ENCODE measurements at places on chromosomes 1 and 21.

DNA sequence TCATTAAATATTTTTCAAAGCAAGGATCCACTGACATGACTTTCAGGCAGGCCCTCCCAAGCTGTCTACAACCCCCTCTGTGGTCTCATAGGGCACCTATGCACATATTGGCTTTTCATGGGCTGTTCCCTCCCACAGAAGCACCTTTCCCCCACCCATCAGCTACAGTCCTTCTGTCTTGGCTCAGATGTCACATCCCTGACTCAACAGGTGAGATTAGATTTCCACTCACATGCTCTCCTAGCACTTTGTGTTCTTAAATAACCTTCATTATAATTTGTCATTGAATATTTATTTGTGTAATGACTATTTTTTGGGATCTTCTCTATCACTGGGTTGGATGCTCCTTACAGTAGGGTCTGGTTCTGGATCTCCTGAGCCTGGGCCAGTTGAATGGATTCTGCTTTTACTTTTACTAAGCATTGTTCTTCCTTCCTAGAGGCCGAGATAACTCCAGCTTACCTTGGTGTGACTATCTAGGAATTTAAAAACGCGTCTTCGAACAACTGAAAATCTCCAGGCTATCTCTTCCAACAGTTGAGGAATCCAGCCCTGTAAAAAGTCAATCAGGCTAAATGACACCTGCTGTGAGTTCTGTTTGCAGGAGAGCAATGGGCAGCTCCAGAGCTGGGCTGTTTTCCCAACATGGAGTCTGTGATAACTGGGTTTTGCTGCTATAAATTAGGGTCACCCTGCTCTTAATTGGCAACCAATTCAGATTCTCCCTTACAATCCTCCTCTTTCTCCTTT lies 16.2 kb downstream of the ROR1 start:
- DNase-seq: no peak

- DNase-seq: no peak
These were observed 2.5 kb downstream of the PRKACB start for GRCh38 chr1:84146411-84147032.

DNA sequence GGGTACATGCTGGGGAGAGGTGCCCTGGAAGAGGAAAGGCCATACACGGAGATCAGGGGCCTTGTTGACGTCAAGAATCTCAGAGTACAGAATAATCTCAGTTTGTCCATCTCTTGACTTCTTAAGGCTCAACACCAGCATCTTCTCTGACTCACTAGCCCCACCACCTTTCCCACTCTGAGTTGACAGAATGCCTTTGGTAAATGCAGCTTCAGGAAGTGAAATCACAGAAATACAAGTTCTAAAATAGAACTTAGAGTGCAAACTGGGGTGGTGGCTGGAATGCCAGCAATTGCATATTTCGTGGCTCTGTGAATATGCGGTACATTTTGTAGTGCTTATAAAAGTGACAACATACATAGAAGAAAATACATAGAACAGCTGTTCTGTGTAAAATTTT lies 1.6 kb downstream of the COG2 start:
- no peak for DNase-seq

DNA sequence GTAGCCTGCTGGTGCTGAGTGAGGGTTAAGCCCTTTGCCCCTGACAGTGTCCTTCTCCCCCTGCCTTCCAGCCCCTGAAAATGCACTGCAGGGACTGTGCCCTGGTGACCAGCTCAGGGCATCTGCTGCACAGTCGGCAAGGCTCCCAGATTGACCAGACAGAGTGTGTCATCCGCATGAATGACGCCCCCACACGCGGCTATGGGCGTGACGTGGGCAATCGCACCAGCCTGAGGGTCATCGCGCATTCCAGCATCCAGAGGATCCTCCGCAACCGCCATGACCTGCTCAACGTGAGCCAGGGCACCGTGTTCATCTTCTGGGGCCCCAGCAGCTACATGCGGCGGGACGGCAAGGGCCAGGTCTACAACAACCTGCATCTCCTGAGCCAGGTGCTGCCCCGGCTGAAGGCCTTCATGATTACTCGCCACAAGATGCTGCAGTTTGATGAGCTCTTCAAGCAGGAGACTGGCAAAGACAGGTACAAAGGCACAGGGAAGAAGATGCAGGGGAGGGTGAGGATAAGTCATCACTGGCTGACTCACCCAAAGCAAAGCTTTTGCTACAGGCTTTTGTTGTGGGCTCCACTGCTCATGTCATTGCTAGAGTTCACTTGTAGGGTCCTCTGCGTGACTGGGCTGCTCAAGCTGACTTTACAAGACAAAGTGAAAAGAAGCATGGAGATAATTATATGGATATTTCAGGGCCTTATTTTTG lies 174.9 kb downstream of the PIGK start:
- no peak for DNase-seq

DNA sequence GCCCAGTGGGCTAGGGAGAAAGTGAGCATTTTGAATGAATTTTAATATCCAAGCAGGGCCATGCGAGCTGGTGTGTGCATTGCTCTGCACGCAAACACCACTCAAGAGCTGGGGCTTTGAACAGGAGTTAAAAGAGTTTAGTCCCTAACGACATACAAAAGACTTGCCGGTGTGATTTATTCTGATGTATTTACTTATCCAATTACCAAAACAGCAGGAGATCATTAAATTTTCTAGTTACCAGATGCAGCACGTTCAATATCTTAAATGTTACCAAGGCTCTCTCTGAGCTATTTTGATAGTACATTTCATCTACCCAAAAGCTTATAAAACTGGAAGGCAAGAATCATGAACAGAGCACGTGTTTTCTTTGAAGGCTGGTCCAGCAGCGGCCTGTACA lies 30.0 kb upstream of the DMRTA2 start:
- DNase-seq: no peak

DNA sequence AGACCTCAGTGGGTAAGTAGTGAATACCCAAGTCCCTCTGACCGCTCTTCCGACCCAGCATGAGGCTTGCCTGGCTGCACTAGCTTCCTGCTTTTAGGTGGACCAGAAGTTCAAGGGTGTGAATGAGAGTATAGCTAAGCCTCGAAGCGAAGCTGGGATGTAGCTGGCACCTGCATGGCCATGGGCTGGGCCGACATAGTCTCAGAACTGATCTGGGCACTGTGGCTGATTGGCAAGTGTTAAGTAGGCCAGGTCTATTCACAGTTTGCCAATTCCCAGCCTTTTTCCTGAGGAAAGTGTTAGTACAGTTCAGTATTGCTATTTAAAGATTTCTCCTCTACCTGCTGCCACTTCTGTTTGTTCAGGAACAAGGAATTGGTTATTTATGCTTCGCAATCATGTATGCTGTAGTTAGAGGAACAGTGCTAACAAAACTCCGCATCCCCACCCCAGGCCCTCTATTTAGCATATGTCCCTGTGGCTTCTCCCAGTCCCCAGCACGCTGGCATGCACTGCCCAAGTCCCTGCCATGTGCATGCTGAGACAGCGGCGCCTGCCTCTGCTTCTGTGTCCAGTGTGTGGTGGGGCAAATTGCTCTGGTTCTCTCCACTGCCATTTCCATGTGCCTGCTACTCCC lies 16.3 kb downstream of the SPATA46 start:
- DNase-seq: no peak

GRCh38 chr1:198165927-198166647 lies 9.3 kb downstream of the NEK7 start:
- no peak for DNase-seq

- DNase-seq: no peak
These were observed 556 bp downstream of the MECR start for GRCh38 chr1:29230204-29230552.

DNA sequence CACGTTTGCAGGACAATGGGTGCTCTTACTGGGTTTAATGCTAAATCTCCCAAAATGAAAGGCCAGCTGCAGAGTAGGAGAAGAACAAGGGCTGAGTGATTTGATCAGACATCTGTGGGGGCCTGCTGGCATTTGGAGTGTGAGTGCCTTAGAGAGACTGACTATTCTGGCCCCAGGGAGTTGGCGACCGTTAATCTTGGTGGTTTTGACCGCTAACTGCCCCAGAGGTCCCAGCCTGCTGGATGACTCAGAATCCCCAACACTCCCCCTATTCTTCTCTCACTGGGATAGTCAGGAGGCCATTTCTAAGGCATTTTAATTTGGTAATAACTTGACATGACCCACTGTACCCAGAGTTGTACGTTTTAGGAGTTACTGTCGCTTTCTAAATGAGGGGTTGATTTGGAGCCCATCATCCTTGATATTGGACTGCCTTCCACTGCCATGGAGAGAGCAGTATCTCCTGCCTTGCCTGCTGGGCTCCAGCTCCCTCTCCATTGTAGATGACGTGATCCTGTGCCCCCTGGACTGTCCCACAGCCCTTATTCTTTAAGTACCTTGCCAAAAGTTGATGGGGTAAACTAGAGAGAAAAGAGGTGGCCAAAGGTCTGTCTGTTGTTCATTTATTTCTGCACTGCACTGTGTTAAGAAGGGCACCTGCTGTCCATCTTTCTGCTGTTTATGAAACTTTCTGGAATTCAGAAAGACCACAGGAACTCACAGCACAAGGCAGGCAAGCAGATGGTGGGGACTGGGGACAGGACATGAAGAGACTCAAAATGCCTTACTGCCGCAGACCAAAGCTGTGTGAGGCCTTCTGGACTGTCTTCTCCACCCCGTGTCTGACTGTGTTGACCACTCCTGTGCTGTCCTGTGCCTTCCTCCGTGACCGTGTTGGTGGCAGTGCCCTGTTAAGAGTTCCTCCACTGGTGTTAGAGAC lies 98.2 kb upstream of the ARTN start:
- no peak for DNase-seq

DNA sequence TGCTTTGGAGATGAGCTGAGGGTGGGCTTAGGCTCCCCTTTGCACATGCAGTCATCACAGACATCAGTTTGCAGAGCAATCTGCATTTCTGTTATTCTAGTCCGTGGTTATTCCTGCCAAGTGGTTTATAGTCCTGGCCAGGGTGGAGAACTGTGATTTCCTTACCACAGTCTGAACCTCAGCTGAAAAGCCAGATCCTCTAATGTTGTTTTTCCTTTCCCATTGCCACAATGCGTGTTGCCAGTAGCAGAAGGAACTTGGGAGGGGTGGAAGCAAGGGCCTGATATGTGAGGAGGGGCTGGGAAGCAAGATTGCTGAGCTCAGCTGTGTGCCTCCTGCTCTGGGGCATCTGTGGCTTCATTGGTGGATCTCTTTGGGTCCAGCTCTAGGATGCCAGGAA lies 18.0 kb upstream of the ST3GAL3 start:
- DNase-seq: no peak
